ENCODE measurements at places on chromosomes 12 and 14.

- DNase-seq = no peak
Observed at GRCh38 chr14:25121337-25122129, 71.6 kb upstream of the STXBP6 start.

- DNase-seq = no peak
Observed at GRCh38 chr14:70804556-70805162, 4.7 kb downstream of the MAP3K9 start.

GRCh38 chr12:94427501-94428381 lies 31.9 kb downstream of the CEP83 start:
- DNase-seq = no peak

- no peak for DNase-seq
Observed at GRCh38 chr14:32054536-32054935, 22.6 kb upstream of the ARHGAP5 start.

GRCh38 chr14:94126800-94127199 lies 2.6 kb downstream of the IFI27L2 start:
- DNase-seq = no peak

GRCh38 chr14:106657460-106657859 lies 1131.1 kb downstream of the TMEM121 start:
- no peak for DNase-seq

GRCh38 chr12:106729611-106730010 lies 44.9 kb upstream of the RIC8B start:
- DNase-seq = no peak

DNA sequence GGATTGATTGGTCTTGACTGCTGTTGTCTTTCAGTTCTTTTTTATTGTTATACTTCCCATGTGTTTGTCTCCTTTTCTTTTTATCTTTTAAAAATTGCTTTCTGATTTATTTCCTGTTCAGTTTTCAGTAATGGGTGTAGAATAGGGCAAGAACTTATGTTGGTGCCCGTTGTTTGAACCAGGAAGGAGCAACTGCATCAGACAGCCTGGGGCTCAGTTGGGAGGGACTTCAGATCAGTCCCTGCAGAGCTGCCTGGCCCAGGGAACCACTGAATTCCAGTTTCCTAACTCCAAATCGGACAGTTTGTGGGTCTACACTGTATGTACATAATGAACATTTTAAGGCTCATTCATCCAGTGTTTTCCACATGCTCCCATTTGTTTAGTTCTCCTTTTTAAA lies 64.9 kb downstream of the FBXO34 start:
- DNase-seq = no peak

DNA sequence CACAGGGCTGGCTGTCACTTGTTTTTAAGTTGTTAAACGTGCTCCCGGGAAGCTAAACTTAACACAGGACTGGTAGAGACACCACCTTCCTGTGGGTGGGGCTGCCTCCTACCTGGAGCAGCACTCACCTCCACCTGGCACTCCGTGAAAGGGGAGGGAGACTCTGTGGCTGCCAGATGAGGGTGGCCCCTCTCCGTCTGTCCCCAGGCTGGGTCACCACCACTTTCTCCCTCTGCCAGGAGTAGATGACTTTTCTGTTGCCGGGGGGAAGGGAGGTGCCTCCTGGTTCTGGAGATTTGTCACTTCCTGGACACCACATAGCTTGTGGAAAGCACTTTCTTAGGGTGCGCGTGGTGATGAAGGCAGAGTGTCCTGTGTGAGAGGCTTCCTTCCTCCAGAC lies 81.3 kb downstream of the WDR20 start:
- DNase-seq = no peak

DNA sequence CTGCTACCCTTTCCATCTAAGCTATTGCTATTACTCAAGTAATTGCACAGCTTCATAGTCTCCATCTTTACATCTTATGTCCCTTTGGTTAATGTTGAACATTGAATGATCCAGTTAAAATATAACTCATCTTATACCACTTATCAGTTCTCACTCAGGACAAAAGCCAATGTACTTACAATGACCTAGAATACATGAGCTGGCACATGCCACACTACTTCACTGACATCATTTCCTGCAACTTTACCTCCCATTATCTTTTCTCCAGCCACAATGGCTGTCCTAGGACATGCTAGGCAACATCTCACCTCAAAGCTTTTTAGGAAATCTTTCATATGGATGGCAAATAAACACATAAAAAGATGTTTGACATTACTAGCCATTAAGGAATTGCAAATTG lies 309.2 kb downstream of the FOXG1 start:
- no peak for DNase-seq

DNA sequence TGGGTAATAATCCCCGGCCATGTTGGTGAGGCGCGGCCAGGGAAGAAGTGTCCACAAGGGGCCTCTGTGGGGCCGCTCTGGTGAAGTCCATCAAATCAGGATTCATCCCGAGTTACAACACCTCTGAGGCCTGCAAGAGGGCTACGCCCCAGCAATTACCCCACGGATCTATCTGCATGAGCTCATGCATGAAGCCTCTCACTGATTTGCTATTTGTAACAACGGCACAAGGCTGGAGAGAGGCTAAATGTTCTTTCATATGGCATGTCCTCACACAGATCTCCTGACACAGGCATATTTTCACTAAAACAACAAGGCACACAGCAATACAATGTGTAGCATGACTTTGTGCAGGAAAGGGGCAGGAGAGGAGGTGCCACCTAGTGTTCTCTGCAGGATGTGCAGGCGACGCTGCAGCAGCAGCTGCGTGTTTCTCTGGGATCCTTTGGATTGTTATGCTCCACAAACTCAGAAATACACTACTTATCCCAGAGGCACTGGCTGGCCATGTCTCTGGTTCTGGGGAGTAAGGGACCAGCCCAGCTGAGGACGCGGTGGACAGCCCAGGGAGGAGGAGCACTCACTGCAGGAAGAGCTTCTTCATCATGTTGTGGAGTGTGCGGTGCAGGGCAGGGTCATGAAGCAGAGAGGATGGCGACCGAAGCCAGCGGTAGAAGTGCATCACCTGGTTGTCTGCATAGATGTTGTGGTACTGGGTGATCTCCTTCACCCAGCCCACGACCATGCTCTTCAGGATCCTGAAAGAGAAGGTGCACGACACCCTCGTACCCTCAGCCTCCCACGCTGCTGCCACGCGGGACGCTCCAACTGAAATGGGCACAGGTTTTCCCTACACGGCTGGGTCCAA lies 20.2 kb downstream of the P2RX2 start:
- DNase-seq = no peak

DNA sequence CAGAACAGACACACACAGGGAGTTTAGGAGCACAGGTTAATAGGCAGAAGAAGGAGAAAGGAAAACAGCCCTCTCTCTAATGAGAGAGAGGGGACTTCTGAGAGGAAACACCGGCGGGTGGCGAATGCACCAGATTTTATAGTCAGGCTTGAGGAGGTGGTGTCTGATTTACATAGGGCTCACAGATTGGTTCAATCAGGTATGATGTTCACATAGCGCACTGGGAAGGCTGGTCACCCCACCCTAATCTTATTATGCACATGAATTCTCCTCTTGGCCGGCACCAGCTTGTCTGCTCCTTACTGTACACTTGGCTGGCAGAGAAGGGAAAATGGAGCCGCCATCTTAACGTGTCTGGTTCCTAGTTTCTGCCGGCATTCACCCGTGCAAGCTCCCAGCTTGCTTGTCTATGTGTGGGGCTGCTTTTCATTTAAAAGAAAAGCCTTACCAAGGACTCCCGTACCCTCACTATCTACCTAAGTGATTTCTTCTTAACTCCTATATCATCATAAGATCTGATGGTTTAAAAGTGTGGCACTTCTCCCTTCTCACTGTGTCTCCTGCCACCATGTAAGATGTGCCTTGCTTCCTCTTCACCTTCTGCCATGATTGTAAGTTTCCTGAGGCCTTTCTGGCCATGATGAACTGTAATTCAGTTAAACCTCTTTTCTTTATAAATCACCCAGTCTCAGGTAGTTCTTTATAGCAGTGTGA lies 15.1 kb downstream of the BCAT1 start:
- no peak for DNase-seq

DNA sequence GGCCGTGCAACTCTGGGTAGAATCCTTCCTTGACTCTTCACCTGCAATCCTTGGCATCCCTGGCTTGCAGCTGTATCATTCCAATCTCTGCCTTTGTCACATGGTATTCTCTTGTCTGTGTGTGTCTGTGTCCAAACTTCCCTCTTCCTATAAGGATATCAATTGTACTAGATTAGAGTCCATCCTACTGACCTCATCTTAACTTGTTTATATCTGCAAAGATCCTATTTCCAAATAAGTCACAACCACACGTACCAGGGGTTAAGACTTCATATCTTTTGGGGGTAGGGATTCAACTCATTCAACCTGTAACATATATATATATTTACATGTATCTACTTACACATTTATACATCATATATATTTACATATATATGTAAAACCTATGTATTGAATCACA lies 29.6 kb upstream of the RASSF3 start:
- DNase-seq = no peak

- no peak for DNase-seq
Observed at GRCh38 chr12:54502485-54502884, 4.9 kb downstream of the NCKAP1L start.

GRCh38 chr12:15256761-15257160 lies 35.5 kb upstream of the RERG start:
- DNase-seq = no peak

- no peak for DNase-seq
Observed at GRCh38 chr12:82182601-82183190, 175.5 kb downstream of the CCDC59 start.

DNA sequence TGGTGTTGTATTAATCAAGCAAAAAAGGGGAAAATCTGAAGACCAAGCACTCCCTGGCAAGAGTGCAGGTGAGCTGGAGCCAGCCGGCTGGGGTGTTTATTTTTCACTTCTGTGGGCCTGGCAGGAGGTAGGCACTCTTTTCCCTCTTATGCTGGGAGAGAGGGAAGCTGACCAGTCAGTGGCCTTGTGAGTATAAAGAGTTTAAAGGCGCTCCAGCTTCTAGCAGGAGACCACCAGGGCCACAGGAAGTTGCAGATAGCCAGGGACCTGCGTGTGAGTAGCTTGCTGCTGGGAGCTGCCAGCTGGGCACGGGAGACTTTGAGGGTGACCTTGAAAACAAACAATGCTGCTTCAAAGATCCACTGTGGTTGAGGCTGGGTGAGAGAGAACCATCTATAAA lies 217.4 kb upstream of the PWP1 start:
- no peak for DNase-seq

DNA sequence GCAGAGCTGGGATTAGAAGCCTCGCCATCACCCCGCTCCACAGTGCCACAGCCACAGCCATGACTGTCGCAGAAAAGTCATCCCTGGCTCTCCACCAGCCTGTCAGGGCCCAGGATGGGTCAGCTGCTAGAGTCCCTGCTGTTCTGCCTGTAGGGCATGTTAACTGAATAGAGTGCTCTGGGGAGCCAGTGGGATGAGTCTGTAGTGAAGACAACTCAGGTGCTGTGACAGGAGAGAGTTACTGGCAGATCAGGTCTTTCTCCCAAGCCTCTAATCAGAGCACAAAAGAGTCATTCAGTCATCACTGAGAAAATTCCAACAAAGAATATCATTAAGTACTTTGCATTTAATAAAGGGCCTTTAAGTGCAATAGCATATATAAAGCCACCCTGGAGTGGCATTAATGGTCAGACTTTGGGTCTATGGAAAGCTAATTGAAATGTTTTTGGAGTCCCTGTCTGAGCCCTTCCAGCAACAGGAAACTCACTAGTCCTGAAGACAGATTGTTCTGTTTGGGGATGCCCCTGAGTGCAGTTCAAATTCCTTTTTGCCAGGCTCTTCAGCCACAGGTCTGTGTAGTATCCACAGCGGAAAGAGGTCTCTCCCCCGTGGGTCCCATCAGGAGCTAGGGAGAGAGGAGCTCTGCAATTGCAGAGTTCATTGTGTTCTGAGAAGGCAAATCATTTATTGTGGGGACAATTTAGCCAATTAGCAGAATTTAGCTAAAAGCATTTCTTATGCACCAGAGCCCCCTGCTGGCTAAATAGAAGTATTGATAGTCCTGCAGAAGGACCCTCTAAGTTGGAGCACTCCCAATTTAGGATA lies 45.2 kb upstream of the C14orf132 start:
- DNase-seq = no peak

- DNase-seq = no peak
Observed at GRCh38 chr14:34539407-34540180, at the start of gene EAPP. TSS of gene EAPP (minus strand) at chr14:34539701. CDS start at chr14:34539628, 73 bp downstream.

- no peak for DNase-seq
Observed at GRCh38 chr14:74207943-74208342, 31.3 kb upstream of the VSX2 start.

DNA sequence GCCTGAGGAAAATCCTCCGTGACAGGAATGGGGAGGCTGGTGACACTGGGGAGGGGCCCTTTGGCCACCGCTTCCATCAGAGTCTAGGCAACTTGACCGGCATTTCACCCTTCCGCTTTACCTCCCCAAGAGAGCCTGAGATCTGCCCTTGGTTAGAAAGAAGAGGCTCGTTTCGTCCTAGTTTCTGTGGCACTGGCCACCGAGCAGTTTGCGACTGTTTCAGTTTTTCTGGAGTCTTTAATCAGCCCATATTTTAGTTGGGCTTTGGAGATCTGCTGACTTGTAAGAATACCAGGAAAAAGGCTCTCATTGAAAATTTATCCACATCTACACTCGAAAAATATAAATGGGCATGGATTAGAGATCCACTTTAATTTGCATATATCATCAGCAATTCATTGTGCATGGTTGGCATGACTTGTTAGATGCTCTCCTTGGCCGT lies 414 bp upstream of the ANKS1B start:
- no peak for DNase-seq

DNA sequence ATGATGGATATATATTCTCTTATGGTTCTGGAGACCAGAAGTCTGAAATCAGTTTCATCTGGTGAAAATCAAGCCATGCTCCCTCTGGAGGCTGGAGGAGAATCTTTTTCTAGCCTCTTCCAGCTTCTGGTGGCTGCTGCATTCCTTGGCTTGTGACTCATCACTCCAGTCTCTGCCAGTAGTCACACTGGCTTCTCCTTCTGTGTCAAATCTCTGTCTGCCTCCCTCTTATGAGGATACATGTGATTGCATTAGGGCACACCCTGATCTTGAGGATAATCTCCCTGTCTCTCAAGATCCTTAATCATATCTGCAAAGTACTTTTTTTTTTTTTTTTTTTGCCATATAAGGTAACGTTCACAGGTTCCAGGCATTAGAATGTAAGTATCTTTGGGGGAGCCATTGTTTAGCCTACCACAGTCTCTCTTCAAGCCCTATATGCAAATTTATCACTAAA lies 17.7 kb downstream of the DNAL1 start:
- no peak for DNase-seq

GRCh38 chr14:91466192-91466591 lies 43.9 kb downstream of the PPP4R3A start:
- DNase-seq = no peak

GRCh38 chr14:72155379-72155993 lies 223.3 kb downstream of the RGS6 start:
- no peak for DNase-seq

GRCh38 chr14:91307652-91308051 lies 63.1 kb upstream of the GPR68 start:
- DNase-seq = no peak

DNA sequence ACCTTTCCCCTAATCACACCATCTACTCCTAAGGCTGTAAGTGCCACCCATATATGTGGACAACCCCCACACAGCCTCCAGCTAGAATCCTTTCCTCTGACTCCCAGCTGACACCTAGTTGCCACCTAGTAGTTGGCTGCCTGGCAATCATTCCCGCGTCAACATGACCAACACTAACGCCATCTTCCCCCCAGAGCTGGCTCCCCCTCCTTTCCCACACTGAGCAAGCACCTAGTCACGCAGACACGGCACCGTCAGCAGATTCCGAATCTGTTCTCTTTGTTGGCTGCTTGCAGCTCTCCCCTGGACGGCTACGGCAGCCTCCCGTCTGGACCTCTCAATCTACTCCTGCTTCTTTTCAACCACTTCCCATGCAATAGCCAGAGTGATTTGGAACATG lies 27.7 kb downstream of the UBR7 start:
- DNase-seq = peak; percentile 11

- no peak for DNase-seq
Observed at GRCh38 chr14:90458536-90458935, 61.7 kb downstream of the CALM1 start.
